ENCODE measurements at places on chromosomes 1 and 21.

DNA sequence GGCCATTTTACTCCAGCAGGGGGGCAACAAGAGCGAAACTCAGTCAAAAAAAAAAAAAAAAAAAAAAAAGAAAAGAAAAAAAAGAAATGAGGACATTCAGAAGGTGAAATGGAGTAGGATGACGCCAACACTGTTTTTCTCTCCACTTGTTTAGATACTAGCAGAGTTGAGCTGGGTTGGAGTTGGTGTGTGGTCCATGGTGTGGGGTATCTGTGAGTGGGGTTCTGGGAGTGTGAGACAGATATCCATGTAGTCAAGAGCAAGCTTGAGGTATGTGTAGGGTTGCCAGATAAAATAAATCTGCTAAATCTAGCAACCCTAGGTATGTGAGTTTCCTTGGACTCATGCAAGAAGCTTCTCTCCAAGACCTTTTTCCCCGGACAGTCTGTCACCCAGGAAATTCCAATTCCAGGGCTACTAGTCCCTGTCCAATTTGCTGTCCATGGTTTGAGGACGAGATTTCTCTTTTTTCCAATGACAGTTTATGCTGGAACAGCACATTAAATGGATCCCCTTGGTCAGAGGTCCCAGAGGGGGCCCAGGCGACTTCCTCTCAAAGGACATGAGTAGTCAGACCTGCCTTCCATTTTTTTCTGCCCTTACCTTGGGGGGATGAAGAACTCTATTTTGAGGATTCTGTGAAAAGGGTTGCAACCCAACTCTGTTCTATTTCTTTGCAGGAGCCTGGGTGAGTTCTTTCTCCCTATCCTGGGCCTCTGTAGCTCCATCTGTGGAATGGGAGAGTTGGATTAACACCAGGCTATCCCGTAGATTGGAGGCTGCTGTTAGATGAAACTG, 2.1 kb upstream of the FOXD2 start:
- no peak for DNase-seq

DNA sequence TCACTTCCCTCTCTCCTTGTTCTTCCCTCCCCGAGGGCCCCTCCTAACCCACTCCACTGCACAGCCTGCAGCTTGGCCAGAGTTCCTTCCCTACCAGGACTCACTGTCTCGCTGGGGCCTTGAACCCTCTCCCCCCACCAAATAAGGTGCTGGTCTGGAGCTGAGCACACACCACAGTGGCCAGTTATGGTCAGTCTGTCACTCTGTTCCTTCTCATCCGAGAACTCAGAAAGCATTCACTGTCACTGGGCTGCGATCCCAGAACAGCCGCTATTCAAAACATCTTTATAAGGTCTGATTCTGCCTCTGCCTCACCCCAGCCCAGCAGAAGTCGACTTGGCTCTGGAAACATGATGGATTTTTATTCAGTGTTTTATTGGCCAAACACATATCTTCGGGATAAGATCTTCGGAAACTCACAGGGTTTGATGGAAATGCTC, 19.8 kb upstream of the LBR start:
- DNase-seq: no peak

- no peak for DNase-seq
Observed at GRCh38 chr1:114290776-114291175, 137.1 kb upstream of the SYT6 start.

DNA sequence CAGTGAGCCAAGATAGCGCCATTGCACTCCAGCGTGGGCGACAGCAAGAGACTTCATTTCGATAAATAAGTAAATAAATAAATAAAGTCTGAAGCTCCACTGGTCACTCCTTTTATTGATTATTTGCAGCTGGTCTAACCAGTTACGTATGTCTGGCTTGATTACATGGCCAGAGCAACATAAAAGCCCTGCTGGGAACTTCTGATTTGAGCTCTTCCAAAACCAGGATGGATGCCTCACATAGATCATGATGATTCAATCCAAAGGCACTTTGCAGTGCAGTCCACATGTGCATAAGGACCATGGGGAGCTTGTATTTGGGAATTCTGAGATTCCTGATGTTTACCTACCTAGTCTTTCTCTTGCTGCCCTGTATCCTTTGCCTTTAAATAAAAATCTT, 24.0 kb downstream of the NSUN4 start:
- no peak for DNase-seq

- no peak for DNase-seq
Observed at GRCh38 chr1:71656902-71657301, 576.1 kb upstream of the ZRANB2 start.

GRCh38 chr1:113744114-113744513, 15.2 kb downstream of the PHTF1 start:
- DNase-seq: no peak

- DNase-seq: no peak
Observed at GRCh38 chr1:89298461-89298860, 25.8 kb upstream of the GBP5 start.

- no peak for DNase-seq
Observed at GRCh38 chr21:31914472-31914871, 41.7 kb downstream of the HUNK start.

DNA sequence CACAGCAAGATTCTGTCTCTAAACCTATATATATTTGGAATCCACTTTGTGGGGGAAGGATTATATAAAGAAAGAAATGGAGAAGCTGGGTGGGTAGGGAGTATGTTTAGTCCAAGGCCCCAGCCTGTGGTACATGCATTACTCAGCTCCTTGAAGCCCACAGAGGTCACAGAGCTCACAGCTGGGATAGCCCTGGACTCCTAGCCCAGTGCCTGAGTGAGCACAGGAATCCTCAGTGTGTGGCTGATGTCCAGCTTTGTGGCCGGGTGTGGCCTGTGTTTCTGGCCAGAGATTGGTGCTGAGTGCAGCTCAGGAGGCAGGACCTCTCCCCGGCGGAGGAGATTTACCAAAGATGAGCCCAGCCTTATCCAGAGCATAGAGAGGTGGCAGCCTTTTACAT, 7.6 kb downstream of the CAPN9 start:
- no peak for DNase-seq

DNA sequence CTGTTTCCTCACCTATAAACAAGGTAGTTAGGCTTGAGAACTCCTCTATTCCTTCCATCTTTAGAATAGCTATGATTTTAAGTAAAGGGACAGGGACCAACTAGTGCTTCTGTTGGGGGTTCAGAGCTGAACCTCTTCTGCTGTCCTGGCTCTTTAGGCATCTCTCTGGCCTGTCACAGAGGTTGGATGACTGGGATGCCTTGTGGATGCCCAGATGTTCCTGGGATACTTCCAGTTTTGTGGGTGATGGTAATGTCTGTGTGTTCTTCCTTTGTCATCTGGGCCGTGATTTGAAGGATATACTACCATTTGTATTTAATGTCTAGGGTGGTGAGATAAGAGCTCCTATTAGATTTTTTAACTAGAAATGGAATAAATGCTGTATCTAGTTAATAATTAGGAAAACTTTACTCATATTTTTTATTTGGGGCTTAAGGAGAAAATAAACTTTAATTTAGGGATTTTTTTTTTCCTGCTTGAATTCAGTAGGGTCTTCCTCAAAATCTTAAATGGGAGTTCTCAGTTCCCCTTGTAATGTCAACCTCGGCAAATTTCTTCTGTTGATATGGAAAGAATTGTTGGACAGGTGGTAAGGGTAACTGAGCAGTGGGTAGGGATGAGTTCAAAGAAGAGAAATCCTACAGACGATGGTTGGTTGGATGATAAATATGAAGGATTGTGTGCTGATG, 47.2 kb downstream of the LAMC1 start:
- DNase-seq: no peak

GRCh38 chr1:215637041-215637573, 70.0 kb downstream of the KCTD3 start:
- DNase-seq: no peak

- no peak for DNase-seq
Observed at GRCh38 chr1:37764414-37764825, 500 bp downstream of the EPHA10 start.

DNA sequence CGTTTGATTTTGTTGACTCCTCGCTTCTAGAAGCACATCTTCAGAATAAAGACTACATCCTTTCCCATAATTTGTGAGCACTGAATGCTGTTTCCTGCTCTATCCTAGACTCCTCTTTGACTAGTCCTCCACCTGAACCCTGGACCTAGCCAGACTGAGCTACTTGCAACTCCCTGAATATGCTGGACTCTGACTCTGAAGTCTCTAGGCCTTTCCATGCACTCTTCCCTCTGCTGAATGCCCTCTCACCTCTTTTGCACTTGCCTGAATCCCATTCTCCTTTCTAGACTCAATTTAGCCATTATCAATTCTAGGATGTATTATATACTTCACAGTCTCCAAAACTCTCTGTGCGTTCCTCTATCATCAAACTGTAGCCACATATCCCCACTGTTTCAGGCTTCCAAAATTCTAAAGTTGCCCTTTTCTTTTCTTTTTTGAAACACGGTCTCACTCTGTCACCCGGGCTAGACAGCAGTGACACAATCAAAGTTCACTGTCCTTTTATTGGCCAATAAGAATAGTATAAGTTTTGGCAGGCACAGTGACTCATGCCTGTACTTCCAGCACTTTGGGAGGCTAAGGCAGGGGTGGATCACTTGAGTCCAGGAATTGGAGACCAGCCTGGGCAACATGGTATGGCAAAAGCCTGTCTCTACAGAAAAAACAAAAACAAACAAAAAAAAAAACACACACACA, 127.0 kb downstream of the LTN1 start:
- DNase-seq: no peak

DNA sequence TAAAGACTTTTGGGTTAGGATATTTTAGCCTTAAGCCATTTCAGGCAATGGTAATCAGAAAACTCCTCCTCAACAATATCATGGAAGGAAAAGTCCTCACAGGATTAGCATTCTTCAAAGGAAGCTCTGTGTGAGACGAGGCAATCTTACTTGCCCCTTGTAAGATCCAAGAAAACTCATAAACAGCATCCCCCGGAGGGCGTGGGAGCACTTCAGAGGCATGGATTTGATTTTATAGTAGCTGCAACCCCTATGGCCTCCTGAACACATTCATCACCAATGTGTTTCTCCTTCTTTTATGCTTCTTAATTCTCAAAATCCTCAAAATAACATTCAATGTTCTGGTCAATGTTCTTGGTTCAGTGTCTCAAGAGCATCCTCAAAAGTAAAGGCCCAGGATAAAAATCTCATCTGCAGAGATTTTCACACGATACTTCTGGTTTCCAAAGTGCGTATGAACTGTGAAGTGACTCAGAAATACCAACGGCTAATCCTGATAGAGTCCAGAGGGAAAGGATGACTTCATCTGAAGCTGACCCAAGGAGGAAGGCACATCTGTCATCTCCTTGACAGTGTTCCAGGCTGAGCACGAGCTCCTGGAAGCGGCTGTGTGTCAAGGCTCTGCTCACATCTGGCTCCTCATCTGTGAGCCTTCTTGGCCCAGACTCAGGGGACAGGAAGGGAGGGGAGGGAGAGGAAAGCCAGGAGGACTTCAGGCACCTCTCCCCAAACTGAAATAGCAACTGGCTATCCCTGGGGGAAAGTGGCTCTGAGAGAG, 49.3 kb upstream of the PSEN2 start:
- DNase-seq: no peak

GRCh38 chr1:119108988-119109387, 31.5 kb downstream of the WARS2 start:
- DNase-seq: no peak

GRCh38 chr1:167629681-167630567, at the start of gene RCSD1:
RCSD1 (plus strand) TSS chr1:167630232; CDS start chr1:167630424, 192 bp downstream.
- peak; percentile 49 for DNase-seq

DNA sequence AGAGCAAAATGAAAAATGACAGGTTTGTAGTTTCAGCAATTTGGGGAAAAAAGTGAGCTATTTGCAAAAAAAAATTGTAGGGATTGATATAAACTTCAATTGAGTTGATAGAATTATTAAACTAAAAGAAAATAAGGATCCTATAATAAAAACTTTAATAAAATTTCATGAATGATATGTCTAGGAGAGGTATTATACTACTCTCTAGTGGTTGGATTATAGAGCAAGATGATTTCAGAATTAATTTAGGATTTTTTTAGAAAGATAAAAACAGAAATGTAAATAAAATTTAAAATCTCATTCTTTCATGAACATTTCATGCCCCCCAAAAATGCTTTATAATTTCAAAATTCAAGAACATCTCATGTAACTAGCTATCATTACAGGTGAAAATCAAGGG, 430.4 kb downstream of the DSCAM start:
- no peak for DNase-seq

- no peak for DNase-seq
Observed at GRCh38 chr1:180926164-180926981, 13.7 kb downstream of the KIAA1614 start.

DNA sequence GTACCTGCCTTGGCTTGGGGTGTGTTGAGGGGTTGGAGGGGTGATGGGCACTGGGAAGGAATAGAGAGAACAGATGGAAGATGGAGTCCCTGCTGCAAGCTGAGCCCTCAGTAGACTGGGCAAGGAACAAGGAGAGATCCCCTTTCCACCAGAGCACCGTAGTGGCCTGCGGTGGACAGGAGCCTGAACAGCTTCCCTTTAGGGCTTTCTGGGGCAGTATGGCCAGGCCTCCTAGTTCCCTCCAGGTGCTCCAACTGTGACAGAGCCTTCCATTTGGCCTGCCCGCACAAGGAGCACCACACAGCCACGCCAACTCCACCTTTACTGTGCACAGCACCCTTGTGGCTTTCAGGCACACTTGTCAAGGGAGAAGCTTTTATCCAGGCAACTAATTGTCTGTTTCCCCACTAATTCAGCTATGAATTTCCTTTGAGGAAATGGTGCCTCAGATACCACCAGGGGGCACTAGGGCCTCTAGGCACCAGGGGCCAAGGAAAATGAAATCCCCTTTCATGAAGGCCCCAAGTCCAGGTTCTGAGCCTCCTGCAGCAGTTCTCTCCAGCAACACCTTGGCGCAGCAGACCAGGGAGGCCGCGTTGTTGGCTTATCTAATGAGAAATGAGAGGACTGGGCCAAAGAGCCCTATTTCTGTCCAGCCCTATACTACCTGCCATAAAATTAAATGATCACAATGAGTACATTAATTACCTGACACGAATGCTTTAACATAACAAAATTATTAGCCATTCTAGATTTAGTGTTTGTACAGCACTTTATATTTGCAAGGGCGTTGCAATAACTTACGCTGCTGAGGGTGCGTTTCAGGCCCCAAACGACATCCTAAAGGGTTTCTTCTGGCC, 23.1 kb upstream of the ERI3 start:
- DNase-seq: peak; percentile 27

- no peak for DNase-seq
Observed at GRCh38 chr1:51549016-51549619, 30.1 kb upstream of the EPS15 start.

Measured in activated gamma-delta T cell treated with anti-CD3 and anti-CD28 coated beads, Interleukin-2, amount 50 U/mL, for 16 hours (primary cell).